ENCODE measurements at places on chromosomes 7 and 10. TPM values are rescaled to one million over a fixed set of nuclear protein-coding genes. Genes with fewer than 3 reads are reported as not detected.
A peak's percentile ranks its signal among the peaks of the same experiment; 100 is the strongest.

Gene LSM8
- total RNA-seq, result 19.1 TPM

Gene LRGUK
- 0.22 TPM for total RNA-seq

DNA sequence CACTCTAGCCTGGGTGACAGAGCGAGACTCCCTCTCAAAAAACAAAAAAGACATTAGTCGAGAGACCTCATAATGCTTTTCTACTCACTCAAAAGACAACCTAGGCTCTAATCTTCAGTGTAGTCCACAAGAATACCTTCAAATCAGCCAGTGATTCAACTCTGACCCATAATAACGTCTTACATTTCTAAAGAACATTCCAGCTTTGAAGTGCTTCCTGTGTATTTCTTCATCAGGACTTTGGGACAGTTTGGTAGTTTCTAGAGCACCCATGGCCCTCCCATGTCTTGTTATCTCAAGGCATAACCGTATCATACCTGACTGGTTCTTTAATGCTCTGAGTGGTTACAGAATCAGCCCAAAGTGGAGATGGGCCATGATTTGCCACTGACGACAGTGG is 221.3 kb downstream of the SKIDA1 start:
- no peak for DNase-seq

DNA sequence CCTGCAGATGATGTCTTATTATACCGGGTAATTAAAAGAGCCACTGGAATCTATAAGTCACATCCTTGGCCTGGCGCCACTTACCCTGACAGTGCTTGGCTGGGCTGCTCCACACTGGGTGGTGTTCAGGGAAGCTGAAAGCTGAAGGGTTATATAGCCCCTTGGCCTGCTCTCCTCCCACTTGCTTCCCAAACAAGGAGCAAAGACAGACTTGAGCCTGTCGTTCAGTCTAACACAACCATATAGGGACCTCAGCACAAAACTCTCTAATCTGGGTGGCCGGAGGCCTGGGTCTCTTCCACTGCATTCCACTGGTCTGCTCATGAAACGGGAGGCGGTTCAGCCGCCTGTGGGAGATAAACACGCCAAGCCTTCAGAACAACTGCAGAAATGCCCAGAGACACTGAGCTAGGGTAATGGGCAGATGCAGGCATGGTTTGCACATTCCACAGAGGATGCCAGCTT is at the start of gene ACTA2:
TSS of gene ACTA2 (minus strand) at position 127 of the 465 bp plus-strand sequence. CDS start 3,843 bp downstream, outside the sequence.
- peak; percentile 69 for DNase-seq

Gene HEPACAM2
- not detected for total RNA-seq

Data from Right ventricle myocardium inferior (tissue), 1 donor.